ENCODE measurements at places on chromosomes 12 and 14.

- DNase-seq, result no peak
Measured at GRCh38 chr14:61281186-61281947, at the start of gene TMEM30B. TMEM30B (minus strand) TSS chr14:61281338; CDS start chr14:61281147, 191 bp downstream.

GRCh38 chr12:25817166-25817565 lies 141.3 kb upstream of the RASSF8 start:
- no peak for DNase-seq

- DNase-seq, result no peak
Measured at GRCh38 chr12:89895101-89895500, 186.5 kb upstream of the ATP2B1 start.

DNA sequence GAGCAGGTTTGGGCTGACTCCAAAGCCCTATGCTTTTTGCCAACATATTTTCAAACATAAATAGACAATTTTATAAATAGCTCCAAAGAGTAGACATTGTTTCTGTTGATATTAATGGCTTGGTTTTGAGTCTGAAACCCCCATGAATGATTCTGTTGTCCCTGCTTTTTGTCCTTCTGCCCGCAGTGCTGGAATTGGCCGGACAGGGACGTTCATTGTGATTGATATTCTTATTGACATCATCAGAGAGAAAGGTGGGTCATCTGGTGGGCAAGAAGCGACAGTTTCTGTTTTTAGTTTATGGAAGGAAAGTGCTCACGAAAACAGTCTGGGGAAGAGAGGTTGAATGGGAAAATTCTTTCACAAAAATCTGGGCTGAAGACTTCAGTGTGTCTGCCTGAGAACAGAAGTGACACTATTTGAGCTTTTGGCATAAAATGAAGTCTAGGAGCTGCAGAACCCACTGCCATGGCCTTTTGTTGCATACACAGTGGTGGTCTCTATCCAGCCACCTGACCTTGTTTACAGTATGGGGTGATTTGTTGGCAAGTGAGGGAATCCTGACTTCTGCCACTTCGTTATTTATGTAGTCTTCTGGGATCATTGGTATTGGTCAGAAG lies 69.6 kb downstream of the PTPN11 start:
- DNase-seq, result no peak

DNA sequence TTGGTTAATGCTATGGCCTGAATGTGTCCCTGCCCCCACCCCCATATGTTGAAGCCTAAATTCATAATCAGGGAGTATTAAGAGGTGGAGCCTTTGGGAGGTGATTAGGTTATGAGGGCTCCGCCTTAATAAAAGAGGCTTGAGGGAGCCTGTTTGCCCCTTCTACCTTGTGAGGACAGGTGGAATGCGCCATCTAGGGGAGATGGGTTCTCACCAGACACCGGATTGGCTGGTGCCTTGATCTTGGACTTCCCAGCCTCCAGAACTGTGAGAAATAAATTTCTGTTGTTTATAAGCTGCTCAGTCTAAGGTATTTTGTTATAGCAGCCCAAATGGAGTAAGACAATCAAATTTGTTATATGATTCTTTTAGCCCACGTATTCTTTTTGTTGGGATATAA lies 148.3 kb downstream of the PTCSC3 start:
- DNase-seq, result no peak

GRCh38 chr14:56918849-56919574 lies 108.7 kb upstream of the OTX2 start:
- DNase-seq, result no peak

DNA sequence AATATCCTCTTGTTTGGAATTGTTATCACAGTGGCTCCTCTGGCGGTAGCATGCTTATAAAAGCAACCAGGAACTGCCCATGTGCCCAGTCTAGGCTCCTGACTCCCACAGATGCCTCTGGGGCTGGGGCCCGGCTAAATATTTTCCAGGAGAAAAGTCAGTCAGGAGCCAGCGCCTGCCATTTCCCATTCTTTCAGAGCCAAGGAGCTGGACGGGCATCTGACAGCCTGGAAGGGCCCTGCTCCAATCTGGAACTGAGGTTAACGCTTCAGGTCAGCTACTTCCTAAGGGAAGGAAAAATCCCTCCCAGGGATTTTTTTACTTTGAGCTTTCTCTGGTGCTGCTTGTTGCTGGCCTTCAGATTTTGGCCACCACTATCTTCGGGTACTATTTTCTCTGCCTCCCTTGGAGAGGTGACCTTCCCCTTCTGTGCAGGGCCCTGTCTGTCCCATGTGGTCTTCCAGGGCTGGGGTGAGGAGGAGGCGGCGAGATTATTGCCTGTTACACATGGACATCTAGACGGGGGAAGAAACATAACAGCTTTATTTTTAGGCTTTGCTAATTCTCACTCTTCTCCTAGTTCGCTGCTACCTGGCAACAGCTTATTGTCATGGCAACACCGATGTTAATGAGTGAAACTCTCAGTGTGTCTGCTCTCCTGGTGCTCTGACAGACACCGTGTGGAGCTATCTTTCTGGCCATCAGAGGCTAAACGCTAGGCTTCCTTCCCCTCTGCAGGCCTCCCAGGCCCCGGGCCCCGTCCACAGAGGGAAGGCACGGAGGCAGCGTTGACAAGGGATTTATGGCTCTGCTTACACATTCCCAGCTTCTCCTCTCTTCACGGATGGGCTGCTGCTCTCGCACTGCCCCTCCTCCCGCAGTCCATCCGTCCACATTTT lies 160.4 kb downstream of the CACNA1C start:
- no peak for DNase-seq

DNA sequence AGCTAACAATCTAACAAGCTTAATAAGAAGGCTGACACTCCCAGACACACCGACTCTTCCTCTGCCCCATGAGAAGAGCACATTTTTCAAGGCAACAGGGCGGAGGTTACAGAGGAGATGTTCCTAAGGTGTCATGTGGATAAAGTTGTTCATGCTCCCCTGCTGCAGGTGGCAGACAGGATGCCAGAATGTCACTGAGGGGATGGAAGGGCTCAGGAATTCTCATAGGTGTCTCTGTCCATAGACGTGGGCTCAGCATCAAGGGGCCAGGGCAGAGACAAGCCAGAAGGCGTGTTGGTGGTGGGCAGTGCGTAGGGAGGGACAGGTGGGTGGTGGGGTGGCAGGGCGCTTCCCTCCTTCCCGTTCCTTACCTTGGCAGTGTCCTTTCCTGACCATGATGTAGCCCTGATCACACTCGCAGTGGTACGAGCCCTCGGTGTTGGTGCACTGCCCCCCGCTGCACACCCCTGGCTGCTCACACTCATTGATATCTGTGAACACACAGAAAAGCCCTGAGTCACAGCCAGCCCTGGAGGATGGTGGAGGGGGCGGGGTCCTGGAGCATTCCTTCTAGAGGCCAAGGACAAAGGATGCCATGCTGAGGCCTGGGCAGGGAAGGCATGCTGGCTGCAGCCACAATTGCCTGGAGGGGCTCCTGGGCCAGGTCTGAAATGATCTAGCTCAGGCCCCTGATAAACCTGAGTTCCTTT lies 23.0 kb downstream of the ISCA2 start:
- no peak for DNase-seq

DNA sequence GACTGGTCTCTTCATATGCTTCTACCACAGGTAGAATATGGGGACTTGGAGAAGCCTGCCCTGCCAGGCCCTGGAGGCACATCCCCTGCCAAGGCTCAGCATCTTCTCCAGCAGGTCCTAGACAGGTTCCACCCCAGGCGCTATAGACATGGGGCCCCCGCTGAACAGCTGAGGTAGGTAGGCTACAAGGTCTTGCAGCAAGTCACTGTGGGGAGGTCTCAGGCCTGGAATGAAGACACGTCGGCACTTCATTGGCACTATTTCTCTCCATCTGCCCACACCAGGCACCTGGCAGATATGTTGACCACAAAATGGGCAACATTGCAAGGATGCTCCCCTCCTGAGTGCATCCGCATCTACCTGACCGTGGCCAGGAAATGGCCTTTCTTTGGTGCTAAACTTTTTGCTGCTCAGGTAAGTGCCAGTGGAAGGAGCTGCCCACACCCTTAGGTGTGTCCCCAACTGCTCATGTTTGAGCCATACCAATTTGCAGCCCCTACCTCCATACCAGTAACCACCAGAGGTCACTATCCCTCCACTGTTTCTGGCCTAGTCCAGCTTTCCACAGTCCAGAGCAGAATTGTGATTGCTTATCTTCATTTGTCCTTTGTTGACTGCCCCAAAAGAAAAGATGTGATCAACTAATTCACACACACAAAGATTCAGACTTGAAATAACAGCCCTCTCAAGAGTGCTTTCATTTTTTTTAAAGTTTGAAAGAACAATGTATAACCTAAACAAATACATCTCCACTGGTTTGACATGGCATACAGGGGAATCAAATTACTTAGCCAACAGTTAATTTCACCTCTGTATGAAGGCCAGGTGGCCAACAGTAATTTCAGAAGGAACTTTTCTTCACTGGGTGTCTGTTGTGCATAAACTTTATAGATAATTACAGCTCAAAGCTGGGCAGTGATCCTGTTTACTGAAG lies 16.1 kb downstream of the PIGH start:
- DNase-seq, result no peak

GRCh38 chr12:93167331-93167730 lies 210.4 kb upstream of the NUDT4 start:
- DNase-seq, result no peak

GRCh38 chr12:131383291-131383690 lies 327.6 kb upstream of the SFSWAP start:
- DNase-seq, result no peak

- no peak for DNase-seq
Measured at GRCh38 chr12:89893972-89894706, 185.5 kb upstream of the ATP2B1 start.

GRCh38 chr14:74349757-74350156 lies 1.5 kb downstream of the VRTN start:
- DNase-seq, result no peak

GRCh38 chr14:101603096-101603495 lies 41.8 kb downstream of the DIO3 start:
- DNase-seq, result no peak

- DNase-seq, result no peak
Measured at GRCh38 chr12:24798335-24798734, 150.6 kb downstream of the BCAT1 start.

DNA sequence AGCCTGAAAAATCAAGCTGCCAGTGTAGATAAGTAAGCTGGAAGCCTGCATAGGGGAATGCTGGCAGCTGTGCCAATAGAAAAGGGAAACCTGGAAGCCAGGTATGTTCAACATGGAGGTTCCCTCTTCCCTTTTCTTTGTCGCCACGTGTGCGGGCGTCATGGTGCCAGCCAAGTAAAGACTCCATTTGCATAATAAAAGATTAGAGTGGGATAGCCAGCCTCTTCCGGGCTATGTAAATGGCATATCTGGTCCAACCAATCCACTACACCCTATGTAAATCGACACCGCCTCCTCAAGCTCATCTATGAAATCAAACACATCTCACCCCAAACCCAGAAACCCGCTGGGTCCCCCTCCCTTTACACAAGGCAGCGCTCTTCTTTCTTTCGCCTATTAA lies 5.6 kb upstream of the ADGRD1 start:
- DNase-seq, result no peak

- DNase-seq, result no peak
Measured at GRCh38 chr12:88570103-88570502, 10.2 kb downstream of the KITLG start.

GRCh38 chr12:11500861-11501230 lies 105.5 kb upstream of the PRB2 start:
- DNase-seq, result no peak

GRCh38 chr12:91677556-91677955 lies 468.1 kb downstream of the BTG1 start:
- no peak for DNase-seq
